Midbrain (tissue), 1 donor: ENCODE measurements at places on chromosomes 12 and 14.

- DNase-seq, result no peak
These were observed 122.9 kb downstream of the PRKCH start for GRCh38 chr14:61444215-61444768.

GRCh38 chr14:71613168-71613567 lies 319.1 kb upstream of the RGS6 start:
- no peak for DNase-seq

- no peak for DNase-seq
These were observed 218.3 kb upstream of the OR4E1 start for GRCh38 chr14:21891921-21892320.

DNA sequence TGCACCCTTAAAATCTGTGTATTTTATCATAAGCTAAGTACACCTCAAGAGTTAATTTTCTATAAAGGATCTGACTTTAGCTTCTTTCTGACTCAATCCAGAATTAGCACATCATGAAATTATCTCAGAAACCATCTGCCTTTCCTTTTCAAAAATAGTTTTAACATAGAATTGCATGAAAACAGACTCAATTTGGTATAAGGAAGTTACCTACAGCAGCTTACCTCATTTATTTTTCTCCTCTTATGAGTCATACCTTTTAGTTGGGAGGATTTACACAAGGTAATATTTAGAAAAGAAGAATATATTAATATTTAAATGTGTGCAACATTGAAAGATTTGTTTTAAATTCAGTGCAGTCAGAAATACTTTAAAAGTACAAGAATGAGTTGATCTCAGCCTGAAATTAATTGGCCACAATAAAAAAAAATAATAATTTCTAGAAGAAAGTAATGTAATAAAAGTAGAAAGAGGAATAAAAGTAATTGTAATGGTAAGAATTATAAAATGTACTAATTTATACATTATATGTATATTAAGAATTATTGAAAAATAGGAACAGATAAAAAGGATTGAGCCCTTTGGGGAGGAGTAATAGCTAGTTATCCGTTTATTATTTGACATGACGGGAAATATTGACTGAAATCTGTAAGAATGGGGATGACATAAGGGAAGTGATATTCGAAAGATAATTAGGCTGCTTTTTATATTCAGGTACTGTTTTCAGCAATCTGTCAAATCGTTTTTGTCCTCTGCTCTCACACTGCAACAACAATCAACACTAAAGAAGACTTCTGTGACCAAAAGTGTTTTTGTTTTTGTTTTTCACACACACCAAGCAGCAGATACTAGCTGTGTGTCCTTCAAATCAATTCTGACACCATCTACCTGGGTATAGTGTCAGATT lies 20.5 kb downstream of the ADAM21 start:
- no peak for DNase-seq
